ENCODE measurements at places on chromosomes 2 and 18.

DNA sequence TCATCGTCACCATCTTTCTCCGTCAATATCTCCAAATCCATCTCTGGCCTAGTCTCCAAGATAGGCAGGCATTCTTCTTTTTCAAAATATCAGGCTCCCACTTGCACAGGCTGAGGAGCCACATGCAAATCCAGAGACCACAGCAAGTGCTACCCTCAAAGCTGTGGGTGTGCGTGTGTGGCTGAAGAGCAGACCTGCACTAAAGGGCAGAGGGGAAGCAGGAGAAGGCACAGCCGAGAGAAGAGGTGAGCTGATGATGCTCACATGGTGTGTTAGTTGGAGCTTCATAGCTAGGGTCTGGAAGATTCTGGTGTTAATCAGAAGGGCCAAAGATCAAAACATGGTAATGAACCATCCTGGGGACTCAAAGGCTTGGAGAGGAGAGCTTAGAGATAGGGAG is 3.8 kb downstream of the SPEG start:
- DNase-seq: no peak

- no peak for DNase-seq
These were observed 356.4 kb downstream of the SLC4A3 start for GRCh38 chr2:219983836-219984235.

DNA sequence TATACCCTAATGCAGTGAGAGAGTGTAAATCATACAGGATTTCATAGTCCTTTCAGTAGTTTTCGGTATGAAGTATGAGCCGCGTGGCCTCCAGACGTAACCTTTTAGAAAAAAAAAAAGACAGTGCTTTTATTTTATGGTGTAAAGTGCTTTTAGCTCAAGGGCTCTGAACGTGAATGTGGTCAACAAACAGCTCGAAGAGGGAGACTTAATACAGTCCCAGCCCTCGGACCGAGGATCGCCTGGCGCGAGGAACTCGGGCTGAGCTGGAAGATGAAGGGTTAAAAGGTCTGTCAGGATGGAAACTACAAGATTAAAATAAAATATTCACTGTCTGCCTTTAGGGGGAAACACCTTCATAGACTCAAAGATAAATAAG is 4.0 kb upstream of the BCL11A start:
- DNase-seq: no peak

GRCh38 chr2:81355436-81355835 is 1050.9 kb upstream of the LRRTM1 start:
- DNase-seq: no peak

GRCh38 chr2:222423186-222423585 is 1.2 kb upstream of the SGPP2 start:
- DNase-seq: no peak

DNA sequence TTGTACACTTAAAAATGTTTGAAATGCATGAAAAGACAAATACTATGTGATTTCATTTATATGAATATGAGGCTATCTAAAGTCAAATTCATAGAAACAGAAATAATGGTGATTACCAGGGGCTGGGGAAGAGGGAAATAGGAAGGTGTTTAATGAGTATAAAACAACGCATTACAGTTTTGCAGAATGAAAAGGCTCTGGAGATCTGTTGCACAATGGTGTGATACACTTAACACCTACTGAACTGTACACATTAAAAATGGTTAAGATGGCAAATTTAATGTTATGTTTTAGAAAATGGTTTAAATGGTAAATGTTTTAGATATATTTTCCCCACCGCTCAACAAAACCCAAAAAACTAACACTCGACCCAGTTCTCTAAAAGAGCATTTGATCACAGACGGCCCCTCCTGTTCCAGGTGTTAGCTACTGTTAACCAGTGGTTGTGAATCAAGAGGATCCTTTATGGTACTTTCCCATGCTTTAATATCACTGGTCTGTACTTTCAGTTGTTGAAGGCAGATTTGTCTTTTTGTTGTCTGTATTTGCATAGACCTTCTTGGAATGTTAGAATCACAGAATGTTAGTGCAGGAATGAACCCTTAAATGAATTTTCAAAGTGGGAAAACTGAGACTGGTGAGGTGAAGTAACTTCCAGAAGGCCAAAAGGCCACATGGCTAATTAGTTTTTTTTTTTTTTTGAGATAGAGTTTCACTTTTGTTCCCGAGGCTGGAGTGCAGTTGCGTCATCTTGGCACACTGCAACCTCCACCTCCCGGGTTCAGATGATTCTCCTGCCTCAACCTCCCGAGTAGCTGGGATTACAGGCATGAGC is 10.2 kb downstream of the RAB10 start:
- no peak for DNase-seq

DNA sequence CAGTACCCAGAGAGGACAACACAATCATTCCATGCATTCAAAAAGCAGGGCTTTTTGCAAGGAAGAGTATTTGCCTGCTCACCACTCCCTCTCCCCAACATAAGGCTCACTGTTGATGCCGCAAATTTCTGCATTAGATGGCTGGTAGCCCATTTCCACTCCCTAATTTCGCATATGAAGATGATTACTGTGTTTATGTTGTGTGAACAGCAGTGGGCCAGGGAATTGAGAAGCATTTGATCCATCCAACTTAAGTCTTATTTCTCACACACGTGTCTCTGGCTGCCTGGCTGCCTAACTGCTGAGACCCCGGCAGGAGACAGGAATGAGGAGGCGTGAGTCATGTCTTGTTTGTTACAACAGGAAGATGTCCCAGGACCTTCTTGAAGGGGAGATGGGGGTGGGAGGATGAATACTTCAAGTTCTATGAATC is 294.1 kb downstream of the ALK start:
- peak; percentile 57 for DNase-seq

DNA sequence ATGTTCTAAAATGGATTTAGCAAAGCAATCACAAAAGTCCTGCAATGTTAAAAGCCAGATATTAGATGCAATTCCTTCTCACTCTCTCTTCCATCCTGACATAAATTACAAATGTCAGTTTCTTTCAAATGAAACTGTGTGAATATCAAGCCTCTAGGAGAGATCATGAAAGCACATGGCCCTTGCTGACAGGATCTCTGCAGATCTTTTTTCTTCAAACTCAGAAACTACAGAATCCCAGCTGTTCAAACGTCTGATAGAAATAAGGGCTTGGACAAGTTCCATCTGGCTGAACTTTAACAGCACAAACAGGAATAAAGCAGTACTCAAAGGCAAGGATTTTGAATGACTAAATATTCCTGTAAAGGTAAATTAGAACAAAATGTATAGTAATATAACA is 47.6 kb downstream of the PDE1A start:
- DNase-seq: no peak

DNA sequence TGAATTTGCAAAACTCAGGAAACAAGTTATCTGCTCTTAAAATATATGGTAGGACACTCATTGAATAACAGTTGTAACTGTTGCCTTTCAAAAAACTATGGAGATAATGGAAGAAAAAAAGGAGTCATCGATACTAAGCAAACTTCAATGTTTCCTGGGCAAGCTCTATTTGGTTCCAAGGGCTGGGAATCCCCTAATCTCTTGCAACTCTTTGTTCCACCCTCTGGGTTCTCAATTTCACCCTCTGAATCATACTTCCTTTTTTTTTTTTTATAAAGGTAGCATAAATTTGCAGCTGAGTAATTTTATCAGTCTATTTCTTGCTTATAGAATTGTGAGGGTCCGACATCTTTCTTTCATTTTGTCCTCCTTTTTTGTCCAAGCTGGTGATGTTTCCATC is 36.7 kb downstream of the SLC9A4 start:
- DNase-seq: no peak

DNA sequence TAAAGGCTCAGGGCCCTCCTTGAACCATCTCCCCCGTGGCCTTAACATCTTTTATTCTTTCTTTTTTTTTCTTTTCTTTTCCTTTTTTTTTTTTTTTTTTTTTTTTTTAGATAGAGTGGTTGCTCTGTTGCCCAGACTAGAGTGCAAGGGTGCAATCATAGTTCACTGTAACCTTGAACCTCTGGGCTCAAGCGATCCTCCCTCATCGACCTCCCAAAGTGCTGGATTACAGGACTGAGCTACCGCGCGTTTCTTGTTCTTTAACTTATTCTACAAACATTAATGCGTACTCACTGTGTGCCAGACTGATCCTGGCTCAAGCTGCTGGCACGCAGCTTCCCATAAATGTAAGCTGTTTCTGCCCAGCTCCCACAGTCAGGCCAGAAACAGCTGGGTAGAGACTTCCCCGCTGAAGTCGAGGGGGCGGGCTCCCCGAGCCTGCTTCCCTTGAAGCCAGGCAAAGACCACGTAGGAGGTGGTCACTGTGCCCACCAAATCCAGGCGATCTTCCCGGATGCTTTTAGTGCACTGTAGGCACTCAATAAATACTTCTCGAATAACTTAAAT is 29.2 kb upstream of the ATP6V1B1 start:
- DNase-seq: no peak

DNA sequence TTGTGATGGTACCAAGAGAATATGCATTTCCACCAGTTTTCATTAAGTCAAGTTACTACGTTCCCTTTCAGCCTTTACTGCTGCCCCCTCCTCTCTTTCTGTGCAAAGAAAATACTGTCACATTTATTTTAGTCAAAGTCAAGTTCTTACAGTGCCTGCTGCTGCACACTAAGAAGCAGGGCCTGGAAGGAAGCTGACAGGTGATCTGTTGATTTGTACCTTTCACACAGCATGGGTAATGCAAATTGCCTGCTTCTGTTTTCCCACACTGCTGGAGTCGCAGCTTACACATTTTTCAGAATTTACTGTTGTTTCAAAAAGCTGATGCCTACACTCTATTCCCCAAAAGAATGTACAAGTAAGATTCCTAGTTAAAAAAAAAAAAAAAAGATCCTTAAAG is 48.7 kb upstream of the CD226 start:
- DNase-seq: no peak

DNA sequence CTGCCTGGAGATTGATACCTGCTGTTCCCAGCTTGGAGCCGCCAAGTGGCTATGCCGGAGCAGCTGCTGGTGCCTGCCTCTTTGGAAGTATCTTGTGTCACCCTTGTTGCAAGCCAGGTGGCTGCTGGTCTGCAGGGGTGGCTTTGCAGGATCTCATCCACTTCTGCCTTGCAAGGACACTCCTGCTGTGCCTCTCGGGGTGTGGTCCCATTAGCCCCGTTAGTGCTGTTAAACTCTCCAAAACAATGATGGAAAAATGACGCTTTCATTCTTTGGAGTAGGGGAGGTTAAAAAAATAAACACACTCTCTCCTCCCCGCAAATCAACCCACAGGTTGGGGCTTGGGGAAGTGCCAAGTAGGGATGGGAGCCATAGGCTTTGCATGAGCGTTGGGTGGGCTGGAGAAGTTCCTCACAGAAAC is 352.8 kb downstream of the RNF144A start:
- no peak for DNase-seq

- no peak for DNase-seq
These were observed 10.8 kb downstream of the XRCC5 start for GRCh38 chr2:216119986-216120385.

DNA sequence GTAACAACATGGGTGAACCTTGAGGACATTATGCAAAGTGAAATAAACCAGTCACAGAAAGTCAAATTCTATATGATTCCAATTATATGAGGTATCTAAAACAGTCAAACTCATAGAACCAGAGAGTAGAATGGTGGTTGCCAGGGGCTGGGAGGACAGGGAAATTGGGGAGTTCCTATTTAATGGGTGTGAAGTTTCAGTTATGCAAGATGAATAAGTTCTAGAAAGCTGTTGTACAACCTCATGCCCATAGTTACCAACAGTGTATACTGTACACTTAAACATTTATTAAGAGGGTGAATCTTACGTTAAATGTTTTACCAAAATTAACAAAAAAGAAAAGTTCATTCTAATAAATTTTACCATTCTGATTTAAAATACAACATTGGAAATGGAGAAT is 92.7 kb upstream of the WDSUB1 start:
- DNase-seq: no peak

GRCh38 chr2:80050246-80050645 is 254.3 kb downstream of the LRRTM1 start:
- DNase-seq: no peak

DNA sequence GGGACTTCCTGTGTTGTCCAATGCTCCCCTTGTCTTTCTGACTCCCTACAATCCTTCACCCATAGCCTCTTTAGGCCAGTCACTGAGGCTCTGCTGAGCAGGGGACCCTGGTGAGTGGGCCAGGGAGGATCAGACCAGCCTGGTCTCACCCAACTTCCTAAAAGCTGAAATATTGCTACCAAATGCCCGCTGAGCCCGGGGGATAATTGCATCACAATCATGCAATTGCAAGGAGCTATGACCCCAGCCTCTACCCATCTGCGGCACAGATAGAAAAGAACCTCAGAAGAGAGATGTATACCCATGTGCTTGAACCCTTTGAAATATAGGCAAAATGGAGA is 3.7 kb upstream of the SP100 start:
- DNase-seq: no peak

GRCh38 chr18:68267583-68267982 is 447.3 kb downstream of the TMX3 start:
- DNase-seq: peak; percentile 2

DNA sequence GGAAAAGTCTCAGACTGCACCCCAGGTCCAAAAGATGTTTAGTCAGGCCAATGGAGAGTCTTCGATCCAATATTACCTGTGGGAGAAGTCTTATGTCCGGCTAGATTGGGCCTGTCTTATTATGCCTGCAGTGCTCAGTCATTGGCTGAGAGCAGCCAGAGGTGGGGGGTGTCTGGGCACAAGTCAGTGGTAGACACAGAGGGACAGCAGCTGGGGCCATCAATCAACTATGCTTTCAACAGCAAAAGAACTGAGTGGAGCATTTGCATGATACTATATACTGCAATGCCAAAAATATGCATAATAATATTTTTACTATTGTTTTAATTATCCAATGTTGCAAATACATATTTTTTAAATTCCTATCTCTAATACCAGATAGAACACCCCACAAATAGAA is 298.6 kb upstream of the CDH20 start:
- no peak for DNase-seq

DNA sequence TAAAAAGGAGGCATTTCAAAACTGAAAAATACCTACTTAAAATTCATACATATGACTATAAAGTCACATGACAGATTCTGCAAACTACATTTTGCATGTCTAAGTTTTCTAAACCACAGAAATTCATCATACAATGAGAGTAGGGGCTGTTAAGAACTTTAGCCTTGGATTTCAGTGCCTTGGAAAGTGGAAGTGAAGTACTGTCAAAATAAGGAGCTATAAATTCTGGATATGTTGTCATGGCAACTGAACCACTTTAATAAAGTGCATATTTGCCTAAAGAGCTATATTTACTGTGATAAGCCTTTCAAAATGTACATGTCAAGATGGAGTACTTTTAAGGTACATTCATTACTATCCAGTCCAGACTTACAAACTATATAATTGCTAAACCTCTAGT is 227.1 kb downstream of the RAB3GAP1 start:
- DNase-seq: no peak

DNA sequence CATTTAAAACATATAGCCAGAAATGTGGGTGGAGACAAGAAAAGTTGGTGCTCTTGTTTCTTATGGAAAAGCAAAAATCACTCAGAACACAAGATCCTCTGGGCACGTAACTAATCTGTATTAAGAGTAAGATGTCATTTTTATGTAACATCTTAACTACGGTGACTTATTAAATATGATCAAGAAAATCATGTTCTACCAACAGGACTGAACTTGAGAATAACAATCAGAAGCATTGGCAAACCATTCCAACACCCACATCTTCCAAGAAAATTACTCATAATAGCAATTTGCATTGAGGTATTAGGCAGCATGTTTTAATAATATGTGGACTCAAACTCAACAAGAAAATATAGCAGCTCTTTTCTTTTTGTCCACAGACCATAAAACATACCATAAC is 21.6 kb downstream of the MAP2 start:
- no peak for DNase-seq
